ENCODE measurements at places on chromosomes 4 and X.

DNA sequence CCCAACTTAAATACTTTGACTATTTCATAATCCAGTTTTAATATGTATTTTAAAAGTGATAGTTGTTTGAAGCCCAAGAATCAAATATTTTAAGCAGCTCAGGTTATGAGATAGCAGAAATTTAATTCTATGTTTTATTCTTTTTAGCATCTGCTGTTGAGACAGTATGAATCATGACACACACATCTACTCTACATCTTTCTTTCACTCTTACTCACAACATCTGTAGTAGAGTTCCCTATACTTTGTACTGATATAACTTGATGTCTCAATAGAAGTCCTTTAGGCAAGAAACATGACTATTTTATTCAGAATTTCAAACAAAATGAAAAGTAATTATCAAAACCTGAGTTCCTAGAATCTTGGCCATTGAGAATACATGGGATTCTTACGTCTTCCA, 187.9 kb upstream of the GNPDA2 start:
- no peak for DNase-seq

DNA sequence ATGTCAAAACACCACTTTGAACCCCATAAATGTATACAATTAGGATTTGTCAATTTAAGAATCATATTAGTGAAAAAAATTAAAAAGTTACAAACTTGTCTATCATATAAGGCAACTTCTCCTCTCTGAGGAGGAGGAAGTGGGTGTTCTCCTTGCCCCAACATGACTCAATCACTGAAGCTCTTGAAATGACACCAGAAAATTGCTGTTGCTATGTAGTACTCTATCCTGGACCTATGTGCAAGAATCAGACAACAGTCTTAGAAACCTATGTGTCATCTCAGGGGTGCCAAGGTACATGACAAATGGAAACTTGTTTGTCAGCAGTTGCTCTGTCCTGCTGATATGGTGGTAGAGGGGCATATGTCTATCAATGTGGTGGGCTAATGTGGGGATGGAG, 47.7 kb downstream of the HMGB3 start:
- no peak for DNase-seq

- no peak for DNase-seq
Measured at GRCh38 chr4:184361443-184361842, 112.9 kb downstream of the IRF2 start.

GRCh38 chr4:11021333-11021732, 336.8 kb upstream of the CLNK start:
- DNase-seq, result no peak

DNA sequence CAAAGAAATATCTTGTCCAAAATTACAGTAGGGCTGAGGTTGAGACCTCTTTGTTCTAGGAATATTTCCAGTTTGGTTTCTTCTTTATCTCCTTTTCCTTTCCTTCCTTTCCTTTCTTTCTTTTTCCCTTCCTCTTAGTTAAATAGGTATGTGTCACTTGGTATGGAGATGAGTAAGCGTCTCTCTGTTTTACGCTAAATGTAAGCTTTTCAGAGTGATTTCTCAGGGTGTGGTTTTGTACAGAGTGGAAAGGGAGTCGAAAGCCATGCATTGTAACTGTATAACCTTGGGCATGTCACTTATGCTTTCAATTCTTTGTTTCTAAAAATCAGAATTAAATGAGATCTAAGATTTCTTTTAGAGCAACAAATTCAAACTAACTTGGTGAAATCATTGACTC, 54.8 kb downstream of the TLL1 start:
- DNase-seq, result no peak

GRCh38 chr4:78610546-78611214, 59.1 kb downstream of the ANXA3 start:
- no peak for DNase-seq

- DNase-seq, result no peak
Measured at GRCh38 chr4:153140294-153140693, 63.9 kb upstream of the TRIM2 start.

- DNase-seq, result no peak
Measured at GRCh38 chr4:138499627-138500026, 257.5 kb upstream of the SLC7A11 start.

DNA sequence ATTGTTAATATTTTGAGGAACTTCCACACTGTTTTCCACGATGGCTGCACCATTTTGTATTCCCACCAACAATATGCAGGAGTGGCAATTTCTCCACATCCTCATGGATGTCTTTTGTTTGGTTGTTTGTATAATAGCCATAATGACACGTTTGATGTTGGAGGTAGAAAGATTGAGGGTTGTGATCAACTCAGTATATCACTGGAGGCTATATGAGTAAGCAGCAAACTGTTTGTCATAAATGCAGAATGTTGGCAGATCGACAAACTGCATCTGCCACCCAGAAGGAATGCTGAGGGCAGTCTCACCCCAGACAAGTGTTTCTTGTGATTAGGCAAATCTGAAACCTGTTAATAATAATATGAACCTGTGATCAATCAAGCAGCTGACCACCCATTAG, 243.9 kb upstream of the WDFY3 start:
- DNase-seq, result no peak

GRCh38 chr4:1396806-1397455, 9.3 kb downstream of the NKX1-1 start:
- no peak for DNase-seq

DNA sequence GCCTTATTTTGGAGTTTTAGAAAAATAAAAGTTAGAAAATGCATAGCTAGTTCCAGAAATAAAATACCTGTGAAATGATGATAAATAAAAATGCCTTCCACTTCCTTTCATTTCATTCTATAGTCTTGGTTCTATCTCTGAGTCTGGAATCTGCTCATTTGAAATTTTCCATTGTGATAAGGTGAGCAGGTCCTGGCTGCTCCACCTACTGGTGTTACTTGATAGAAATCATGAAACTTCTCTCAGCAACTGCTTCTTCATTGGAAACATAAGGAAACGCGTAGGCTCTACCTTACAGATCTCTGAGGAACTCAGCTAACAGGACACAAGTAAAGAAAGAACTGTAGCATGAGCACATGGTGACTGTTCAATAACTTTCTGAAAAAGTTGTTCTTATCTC, 141.8 kb downstream of the DCHS2 start:
- DNase-seq, result no peak

DNA sequence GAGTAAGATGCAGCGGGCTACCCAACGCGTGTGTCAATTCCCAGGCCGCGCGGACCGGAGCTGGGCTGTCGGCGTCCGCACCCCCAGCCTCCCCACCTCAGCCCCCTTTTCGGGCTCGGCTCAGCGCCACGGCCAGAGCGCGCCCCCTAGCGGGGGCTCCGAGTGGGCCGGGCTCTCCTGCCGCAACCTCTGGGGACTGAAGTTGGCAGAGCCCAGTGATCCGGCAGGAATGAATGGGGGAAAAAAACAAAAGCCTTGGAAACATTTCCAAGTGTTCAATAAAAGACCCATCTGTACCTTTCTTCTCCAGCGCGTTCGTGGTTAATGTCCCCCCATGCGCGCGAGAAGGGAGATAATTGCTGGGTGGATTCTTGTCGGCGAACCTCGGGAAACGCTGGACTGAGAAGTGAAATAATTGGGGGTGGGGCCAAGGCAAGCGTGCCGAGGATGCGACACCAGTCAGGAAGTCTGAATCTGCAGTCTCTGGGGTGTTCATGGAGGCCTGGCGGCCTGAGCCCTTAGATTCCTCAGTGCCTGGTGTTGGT, 5.2 kb upstream of the ARX start:
- DNase-seq, result no peak

DNA sequence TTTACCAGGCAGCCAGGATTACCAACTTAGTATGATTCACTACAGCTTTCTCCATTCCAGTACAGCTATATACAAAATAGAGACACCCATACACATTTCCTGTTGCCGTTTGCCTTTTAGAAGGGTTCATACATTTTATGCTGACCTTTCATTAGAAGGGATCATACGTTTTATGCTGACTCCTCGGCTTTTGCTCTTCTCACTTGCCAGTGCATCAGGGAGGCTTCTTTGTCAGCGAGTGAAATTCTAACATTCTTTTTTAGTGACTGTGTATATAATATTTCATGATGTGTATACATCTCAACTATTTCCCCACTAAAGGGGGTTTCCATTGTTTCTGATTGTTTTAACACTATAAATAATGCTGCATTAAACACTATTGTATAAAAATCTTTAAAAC, 552.6 kb downstream of the TRIML1 start:
- no peak for DNase-seq

GRCh38 chrX:149949743-149950436, 11.6 kb upstream of the EOLA2 start:
- DNase-seq, result no peak

- DNase-seq, result no peak
Measured at GRCh38 chr4:121464854-121465253, 84.0 kb upstream of the QRFPR start.

GRCh38 chr4:184099000-184099399, 118.7 kb downstream of the ENPP6 start:
- DNase-seq, result no peak

DNA sequence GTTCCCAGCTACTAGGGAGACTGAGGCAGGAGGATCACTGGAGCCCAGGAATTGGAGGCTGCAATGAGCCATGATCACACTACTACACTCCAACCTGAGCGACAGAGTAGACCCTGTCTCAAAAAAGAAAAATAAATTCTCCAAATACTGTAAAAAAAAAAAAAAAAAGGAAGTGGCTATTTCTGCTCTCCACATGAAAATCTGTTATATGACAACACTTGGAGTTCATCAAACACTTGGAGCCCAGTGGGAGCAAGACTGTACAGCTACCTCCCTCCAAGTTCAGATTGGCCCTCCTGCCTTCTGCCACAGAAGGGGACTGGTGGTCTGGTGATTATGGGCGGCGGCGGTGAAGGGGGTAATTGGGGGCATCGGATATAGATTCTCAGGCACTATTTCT, 9.0 kb upstream of the CLDN34 start:
- DNase-seq, result no peak

GRCh38 chrX:120311727-120312063, 434 bp upstream of the TMEM255A start:
- peak; percentile 68 for DNase-seq

GRCh38 chr4:37480509-37480908, 205.7 kb downstream of the RELL1 start:
- DNase-seq, result no peak

DNA sequence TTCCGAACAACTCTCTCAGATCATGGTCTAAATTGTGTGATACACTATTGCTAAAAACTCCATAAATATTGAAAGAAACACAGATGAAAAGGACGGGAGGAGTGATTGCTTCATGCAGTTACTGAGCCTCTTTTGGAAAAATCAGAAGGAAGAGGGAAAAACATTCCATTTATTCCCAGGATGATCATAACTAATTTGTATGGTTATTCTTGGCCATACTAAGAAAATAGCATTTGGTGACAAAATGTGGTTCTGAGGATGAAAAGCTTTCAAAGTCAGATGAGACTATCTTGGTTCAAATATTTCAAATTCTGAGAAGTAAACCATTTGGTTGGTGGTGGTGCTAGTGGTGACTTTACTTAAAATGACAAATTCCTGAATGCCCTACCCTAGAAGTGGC, 305.4 kb upstream of the LDB2 start:
- DNase-seq, result no peak

GRCh38 chr4:153643406-153644383, 40.4 kb upstream of the TLR2 start:
- peak; percentile 25 for DNase-seq

GRCh38 chr4:147480891-147481576, at the start of gene EDNRA:
EDNRA (plus strand) TSS chr4:147481097; CDS start chr4:147485682, 4,585 bp downstream.
- DNase-seq, result no peak

DNA sequence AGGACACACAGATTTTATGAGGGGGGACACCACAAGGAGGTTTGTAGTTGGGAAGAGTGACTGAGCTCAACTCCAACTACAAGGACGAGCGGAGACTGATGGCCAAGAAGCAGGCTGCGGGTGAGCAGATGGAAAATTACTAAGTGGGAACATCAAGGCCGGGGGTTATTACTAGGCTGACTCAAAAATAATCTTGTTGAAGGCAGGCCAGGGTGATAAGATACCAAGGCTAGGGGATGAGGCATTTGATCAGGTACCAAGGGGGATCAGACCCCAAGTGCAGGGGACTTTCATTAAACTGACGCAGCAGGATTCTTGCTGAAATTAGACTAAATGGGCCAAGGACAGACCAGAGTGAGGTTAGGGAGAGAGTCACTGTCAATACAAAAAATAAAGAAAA, 119.4 kb upstream of the SORBS2 start:
- DNase-seq, result no peak

- no peak for DNase-seq
Measured at GRCh38 chrX:148672517-148672916, 172.1 kb downstream of the AFF2 start.

- no peak for DNase-seq
Measured at GRCh38 chr4:17366496-17366895, 145.4 kb downstream of the QDPR start.

GRCh38 chrX:28922106-28922505, 334.9 kb downstream of the IL1RAPL1 start:
- no peak for DNase-seq

- DNase-seq, result no peak
Measured at GRCh38 chr4:183503497-183504063, 1.3 kb upstream of the ING2 start.

GRCh38 chr4:176413171-176413570, 93.4 kb downstream of the SPCS3 start:
- DNase-seq, result no peak

DNA sequence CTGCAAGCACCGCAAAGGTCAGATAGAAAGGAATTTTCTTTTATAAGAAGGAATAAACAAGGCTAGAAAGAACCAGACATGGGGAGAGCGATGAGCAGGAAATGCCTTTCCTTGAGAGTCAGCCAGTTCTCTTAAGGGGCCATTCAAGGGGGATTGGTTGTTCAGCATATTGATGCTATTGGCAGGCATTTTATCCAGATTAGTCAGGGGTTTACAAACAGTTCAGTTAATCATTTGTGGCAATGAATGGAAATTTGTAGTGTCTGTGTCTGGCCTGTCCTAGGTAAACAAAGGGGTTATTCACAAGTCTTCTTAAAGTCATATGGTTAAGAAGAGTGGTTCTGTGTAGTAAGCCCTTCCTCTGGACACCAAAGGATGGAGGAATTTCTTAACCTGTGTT, 184.7 kb upstream of the FRMPD4 start:
- DNase-seq, result no peak

DNA sequence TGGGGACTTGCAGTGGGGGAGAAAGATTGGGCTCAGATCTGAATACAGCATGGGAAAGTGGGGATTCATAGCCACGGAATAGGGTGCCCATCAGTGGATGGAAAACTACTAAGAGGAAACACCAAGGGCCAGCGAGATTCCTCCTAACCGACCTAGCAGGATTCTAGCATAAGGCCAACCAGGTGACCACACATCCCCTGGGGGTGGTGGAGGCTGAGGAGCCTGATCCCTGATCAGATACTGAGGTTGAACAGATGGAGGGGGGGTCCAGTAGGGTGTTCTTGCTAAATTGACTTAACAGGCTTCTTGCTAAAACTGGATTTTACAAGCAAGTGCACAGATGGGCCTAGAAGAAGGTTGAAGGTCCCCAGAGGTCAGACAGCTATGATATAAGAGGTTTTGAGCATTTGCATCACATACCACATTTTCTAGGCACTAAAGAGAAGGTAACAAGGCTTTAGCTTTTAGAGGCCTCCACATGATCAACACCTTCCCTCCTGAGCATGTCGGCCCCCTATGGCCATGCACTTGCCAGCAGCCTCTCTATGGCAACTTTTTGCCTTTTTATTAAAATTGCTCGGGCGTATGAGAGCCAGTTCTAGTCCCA, 69.1 kb upstream of the PUDP start:
- no peak for DNase-seq

- no peak for DNase-seq
Measured at GRCh38 chrX:18672008-18672407, at the start of gene RS1. RS1 (minus strand) TSS chrX:18672108; CDS start chrX:18672068, 40 bp downstream.

- no peak for DNase-seq
Measured at GRCh38 chr4:76984788-76985211, 35.2 kb downstream of the SEPTIN11 start.

GRCh38 chr4:183354219-183354618, 32.0 kb upstream of the CLDN24 start:
- DNase-seq, result no peak

All from NCI-H1436 treated with DMSO at 0.1 percent for 48 hours (cell line).